Mesenchymal stem cell (in vitro differentiated cells and primary cell): ENCODE measurements at places on chromosomes 7 and 10.

DNA sequence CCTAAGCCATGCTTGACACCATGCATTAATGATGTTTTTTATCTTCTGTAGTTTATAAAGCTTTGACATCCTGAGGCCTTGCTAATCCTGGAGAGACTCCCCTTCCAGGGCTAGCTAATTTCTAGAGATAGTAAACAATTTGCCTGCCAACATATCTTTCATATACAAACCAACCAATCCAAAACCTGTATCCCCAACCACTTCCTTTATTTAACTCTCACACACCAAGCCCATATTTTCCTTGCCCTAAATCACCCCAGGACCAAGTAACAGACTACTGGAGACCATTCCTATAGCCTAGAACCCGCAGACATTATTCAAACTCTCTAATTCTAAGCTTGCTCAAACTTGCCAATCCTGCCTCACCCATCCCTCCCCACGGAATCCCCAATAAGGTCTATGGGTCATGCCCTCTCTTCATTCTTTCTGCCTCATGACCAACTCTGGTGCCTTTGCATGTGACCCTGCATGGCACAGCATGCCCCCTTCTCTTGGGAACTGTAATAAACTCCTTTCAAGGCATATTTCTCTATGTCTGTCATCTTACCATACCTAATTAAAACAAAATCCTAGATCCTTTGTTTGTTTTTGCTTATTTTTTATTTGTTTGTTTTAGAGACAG lies 116.6 kb upstream of the CACUL1 start:
- no peak for DNase-seq
- H3K36me3 ChIP-seq, result no peaks in the 10 kb centered on the region

GRCh38 chr10:123132576-123133477 lies 2.9 kb upstream of the HMX3 start:
- H3K27me3 ChIP-seq, result peaks cover 92% of the 10 kb centered on the region
- no peaks in the 10 kb centered on the region for H3K36me3 ChIP-seq
- no peak overlapping the region for H3K27ac ChIP-seq
- peak; percentile 76 for DNase-seq
- H3K4me1 ChIP-seq, result peaks cover 39% of the 10 kb centered on the region

DNA sequence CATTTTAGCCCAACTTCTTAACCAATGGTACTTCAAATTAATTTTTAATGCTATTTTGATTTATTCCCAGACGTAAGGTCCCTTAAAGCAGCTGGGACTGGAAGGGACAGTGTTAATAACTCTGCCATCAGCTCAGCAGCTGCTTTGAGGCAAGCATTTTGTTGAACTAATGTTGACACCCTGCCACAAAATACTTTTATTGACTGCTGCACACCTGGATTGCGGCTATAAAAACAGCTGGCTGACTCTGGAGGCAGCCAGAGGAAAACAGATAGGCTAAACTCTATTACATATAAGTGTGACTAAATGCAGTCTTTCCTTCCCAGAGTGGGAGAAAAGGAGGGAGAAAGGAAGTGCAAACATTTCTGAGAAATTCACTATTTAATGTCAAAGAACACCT lies 77.6 kb downstream of the ETV1 start:
- no peak overlapping the region for H3K4me3 ChIP-seq
- H3K4me1 ChIP-seq, result peaks cover 2% of the 10 kb centered on the region
- H3K27me3 ChIP-seq, result no peaks in the 10 kb centered on the region
- no peaks in the 10 kb centered on the region for H3K36me3 ChIP-seq

DNA sequence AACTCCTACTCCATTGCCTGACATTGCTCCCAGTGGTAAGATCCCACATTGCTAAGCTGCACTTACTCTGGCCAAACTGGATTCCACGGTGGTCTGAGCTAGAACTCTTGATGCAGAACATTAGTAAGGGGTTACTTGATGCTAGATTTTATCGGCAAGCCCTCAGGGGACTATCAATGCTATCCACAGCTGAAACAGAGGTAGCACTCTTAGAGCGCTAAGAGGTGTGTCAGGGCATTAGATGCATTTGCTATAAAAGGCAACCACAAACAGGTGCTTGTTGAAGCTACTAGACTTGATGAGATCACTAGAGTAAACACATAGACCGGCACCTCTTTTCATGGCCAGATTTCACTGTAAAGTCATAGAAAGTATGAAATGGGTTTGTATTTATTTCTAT lies 116.3 kb downstream of the MDFIC start:
- H3K27ac ChIP-seq, result no peak overlapping the region
- no peaks in the 10 kb centered on the region for H3K4me1 ChIP-seq
- DNase-seq, result no peak

DNA sequence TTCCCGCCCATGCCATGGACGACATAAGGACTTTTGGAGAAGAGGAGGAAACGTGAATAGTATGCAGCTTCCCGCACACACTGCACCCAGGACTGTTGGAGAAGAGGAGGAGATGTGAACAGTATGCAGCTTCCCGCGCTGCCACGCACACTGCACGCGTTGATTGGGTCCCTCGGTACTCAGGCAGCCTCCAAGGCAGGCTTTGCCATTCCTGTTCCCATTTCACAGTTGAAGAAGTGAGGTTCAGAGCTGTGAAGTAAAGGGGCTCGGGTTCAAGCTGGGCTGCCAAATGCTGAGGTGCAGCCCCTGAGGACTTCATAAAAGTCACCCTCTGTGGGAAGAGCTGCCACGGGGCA lies 147.9 kb upstream of the FAM20C start:
- no peak for DNase-seq
- H3K36me3 ChIP-seq, result no peaks in the 10 kb centered on the region
- no peak overlapping the region for H3K4me3 ChIP-seq
- H3K27ac ChIP-seq, result no peak overlapping the region

DNA sequence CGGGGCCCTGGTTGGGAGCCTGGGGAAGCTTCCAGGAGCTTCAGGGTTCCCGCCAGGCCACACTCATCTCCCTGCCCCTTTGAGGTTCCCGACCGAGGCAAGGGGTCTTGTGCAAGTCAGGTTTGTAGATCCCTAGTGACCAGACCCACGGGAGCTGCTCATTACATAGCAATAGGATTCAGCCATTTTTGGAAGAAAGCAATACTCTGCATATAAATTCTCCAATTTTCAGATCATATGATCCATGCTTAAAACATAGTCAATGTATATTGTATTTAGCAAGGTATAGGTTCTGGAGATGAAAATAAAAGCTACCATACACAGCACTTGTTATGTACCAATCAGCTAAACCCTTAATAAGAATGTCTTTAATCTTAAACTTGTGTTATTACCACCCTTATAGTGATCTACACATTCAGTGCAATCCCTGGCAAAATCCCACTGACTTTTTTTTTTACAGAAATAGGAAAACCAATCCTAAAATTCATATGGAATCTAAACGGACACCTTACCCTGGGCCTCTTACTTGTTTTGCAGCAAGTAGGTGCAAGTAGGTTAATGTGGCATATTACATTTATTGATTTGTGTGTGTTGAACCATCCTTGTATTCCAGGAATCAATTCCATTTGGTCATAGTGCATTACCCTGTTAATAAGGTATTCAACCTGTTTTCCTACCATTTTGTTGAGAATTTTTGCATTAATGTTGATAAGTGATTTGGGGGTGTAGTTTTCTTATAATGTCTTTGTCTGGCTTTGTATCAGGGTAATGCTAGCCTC lies 13.8 kb upstream of the FKBP9 start:
- no peak overlapping the region for H3K27ac ChIP-seq
- no peak for DNase-seq
- H3K27me3 ChIP-seq, result peaks cover 6% of the 10 kb centered on the region
- no peaks in the 10 kb centered on the region for H3K36me3 ChIP-seq
- H3K4me1 ChIP-seq, result no peaks in the 10 kb centered on the region

DNA sequence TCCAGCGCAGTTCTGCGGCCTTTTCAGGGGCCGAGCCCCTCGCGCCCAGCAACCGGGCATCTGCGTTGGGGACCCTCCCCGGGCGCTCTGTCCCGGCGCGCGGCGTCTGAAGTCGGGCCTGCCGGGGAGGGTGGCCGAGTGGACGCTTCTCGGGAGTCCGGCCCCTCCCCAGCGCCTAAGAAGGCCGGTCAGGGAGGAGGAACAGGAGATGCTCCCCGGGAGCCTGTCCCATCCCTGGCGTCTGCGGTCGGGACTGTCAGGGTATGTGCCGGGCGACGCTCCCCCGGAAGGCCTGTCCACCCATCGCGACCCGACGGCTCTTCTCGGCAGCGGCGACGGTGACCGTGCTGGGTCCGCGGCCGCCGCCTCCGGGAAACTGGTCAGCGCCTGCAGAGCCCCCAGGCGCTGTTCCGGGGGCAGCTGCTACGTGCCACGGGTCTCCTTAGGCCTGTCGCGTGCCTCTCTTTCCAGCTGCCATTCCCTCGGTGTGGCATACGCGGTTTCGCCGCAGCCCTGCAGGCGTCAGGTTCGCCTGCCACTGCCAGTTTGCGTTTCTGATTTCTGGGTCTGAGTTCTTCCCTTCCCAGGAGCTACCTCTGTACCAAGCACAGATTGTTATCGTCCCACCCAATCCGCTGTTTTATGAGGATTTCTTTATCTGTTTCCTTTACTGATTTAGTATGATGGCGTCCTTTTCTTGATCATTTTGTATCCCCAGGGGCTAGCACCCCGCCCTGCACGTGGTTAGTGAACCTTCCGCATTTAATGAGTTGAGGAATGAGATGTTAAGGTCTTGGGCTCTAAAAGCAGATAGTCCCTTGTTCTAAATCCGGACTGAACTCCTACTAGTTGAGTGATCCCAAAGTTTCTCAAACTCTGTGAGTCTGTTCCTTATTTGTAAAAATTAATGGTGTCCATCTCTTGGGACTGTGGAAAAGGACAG lies 782 bp downstream of the IFIT5 start:
- DNase-seq, result peak; percentile 76
- H3K27me3 ChIP-seq, result no peaks in the 10 kb centered on the region
- H3K27ac ChIP-seq, result peak overlapping the region; percentile 41
- peaks cover 4% of the 10 kb centered on the region for H3K4me1 ChIP-seq

- H3K36me3 ChIP-seq, result no peaks in the 10 kb centered on the region
- no peaks in the 10 kb centered on the region for H3K4me1 ChIP-seq
- H3K4me3 ChIP-seq, result no peak overlapping the region
- no peak for DNase-seq
- no peak overlapping the region for H3K27ac ChIP-seq
- H3K27me3 ChIP-seq, result no peaks in the 10 kb centered on the region
These were observed 345.7 kb downstream of the GLRX3 start for GRCh38 chr10:130481936-130482335.

DNA sequence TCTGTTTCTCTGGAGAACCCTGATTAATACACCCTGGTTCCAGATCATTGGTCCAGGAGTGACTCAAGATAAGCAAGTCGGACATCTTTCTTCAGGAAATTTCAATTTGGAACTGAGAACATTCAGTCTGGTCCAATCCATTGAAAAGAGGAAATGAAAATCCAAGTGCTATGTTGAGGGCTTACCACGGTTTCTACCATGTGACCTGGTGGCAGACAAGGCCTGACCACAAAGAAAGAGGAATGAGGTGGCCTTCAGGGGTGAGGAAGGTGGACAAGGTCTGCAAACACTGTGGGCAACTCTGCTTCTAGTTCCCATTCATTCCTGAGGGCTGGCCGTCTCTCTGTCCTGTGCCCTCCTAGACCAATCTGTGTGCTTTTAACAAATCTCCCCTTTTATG lies 149.2 kb upstream of the GHITM start:
- no peaks in the 10 kb centered on the region for H3K27me3 ChIP-seq
- H3K27ac ChIP-seq, result no peak overlapping the region
- DNase-seq, result no peak
- H3K4me1 ChIP-seq, result no peaks in the 10 kb centered on the region

DNA sequence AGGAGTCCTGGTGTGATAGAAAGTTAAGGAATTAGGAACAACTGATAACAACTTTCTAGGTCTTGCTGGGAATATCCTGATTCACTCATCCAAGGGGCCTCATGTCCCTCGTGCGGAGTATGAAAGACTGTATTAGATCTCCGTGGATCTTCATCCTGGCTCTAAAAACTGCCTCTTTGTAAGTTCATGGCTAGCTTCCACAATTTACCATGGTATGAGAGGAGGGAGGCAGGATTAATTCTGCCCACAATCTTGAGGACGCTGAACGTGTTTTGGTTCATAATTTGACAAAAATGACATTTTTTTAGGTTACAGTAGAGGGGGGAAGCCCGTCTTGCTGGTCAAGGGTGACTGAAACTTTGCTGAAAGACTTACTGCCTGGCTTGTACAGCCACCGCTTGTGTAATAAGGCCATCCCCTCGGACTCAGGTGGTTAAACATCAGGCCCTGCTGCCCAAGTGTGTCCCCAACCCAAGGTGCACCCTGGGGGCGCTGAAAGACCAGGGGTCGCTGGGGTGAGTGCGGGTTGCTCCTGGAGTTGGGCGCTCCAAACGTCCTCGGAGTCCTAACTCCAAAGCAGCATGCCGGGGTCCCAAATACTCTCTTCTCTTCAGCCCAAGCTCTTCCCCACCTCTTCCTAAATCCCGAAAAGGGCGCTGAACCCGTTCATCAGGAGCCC lies 733 bp downstream of the HIBADH start:
- peak; percentile 45 for DNase-seq
- H3K36me3 ChIP-seq, result peaks cover 18% of the 10 kb centered on the region
- peak overlapping the region; percentile 59 for H3K27ac ChIP-seq
- H3K4me1 ChIP-seq, result peaks cover 4% of the 10 kb centered on the region
- H3K4me3 ChIP-seq, result peak overlapping the region; percentile 81
- H3K27me3 ChIP-seq, result no peaks in the 10 kb centered on the region

GRCh38 chr10:127300868-127301321 lies 104.5 kb upstream of the INSYN2A start:
- H3K27ac ChIP-seq, result peak overlapping the region; percentile 0
- no peak for DNase-seq
- H3K27me3 ChIP-seq, result no peaks in the 10 kb centered on the region
- H3K4me3 ChIP-seq, result no peak overlapping the region
- H3K4me1 ChIP-seq, result peaks cover 11% of the 10 kb centered on the region

DNA sequence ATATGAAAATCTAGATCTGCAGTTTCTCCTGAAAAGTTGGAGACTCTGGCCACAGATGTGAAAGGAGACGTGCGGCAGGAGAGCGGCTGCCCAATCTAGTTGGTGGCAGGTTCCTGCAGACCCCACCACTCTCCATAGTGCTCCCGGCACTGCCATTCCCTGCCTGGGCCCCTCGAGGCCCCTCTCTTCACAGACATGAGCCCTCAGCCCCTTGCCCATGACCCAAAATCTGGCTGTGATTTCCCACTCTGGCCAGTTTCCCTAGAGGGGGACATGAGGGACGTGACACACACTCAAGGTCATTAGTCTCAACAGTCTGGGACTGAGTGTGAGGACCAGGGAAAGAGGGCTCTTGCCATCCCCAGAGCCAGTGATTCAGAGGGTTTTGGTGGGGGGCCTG lies 138.7 kb downstream of the PTPN20 start:
- DNase-seq, result no peak
- no peaks in the 10 kb centered on the region for H3K4me1 ChIP-seq
- H3K27me3 ChIP-seq, result no peaks in the 10 kb centered on the region
- no peak overlapping the region for H3K27ac ChIP-seq

- H3K4me3 ChIP-seq, result no peak overlapping the region
- H3K4me1 ChIP-seq, result peaks cover 2% of the 10 kb centered on the region
- H3K36me3 ChIP-seq, result peaks cover 35% of the 10 kb centered on the region
- H3K27me3 ChIP-seq, result no peaks in the 10 kb centered on the region
These were observed 78.7 kb downstream of the CLEC2L start for GRCh38 chr7:139602143-139602722.

GRCh38 chr10:74651565-74651964 lies 174.8 kb upstream of the KAT6B start:
- peaks cover 2% of the 10 kb centered on the region for H3K36me3 ChIP-seq
- DNase-seq, result no peak
- H3K27me3 ChIP-seq, result no peaks in the 10 kb centered on the region
- H3K27ac ChIP-seq, result no peak overlapping the region
